OCI-LY7 (cell line): ENCODE measurements at places on chromosomes 2 and 18.

GRCh38 chr2:216837740-216838139 lies 22.1 kb downstream of the TNP1 start:
- DNase-seq: no peak

GRCh38 chr18:10953672-10954071 lies 195.7 kb downstream of the PIEZO2 start:
- DNase-seq: peak; percentile 91

DNA sequence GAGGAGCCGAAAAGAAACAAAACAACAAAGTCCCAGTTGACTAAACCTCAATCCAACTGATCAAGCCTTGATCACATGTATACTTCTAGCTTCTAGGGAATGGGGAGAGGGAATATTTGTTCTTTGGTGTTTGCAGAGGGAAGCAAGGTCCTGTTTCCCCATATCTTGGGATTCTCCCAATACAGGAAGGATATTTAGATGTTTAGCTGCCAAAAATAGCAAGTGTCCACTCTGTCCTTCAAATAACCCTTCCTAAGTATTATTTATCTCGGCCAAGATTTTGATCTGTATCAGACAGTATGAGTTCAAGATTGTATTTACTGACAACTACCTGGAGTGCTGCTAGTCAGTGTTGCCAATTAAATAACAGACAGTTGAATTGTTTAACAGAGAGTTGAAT lies 55.5 kb downstream of the TBR1 start:
- DNase-seq: no peak

DNA sequence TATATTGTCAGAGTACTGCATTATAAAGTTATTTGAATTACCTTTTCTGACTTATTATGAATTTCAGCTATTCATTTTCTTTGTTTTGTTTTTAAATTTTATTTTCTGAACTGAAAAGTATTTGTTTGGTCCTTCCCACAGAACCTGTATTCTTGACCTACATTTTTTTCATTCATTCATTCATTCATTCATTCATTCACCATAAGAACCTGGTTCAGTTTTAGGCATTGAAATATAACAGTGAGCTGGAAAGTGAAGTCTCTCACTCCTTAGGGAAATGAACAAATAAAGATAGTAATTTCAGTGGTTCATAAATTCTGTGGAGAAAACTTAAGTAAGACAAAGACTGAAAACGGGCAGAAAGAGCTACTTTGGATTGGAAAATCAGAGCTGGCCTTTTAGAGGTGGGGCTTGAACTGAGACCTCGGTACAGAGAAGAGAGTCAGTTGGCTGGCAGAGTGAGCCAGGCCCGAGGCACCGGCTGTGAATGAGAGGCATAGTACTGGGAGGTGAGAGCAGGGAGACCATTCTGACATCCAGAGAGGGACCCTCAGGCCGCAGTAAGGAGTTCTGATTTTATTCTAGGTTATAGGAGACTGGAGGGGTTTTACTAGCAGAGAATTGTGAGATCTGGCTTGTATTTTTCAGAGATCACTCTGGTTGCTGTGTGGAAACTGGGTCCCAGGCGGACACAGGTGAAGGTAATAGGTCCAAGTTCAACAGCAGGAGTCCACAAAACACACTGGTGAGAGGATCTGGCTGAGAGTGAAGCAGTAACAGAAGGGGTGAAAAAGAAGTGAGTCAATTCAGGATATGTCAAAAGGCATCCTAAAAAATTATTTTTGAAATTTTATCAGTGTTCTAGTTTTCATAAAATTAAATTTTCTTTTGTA lies 75.8 kb upstream of the FN1 start:
- DNase-seq: no peak

GRCh38 chr2:176096986-176097819 lies 2.4 kb upstream of the HOXD12 start:
- DNase-seq: peak; percentile 77

GRCh38 chr2:69095305-69095704 lies 82.3 kb downstream of the ANTXR1 start:
- no peak for DNase-seq

GRCh38 chr2:144225076-144225475 lies 294.8 kb downstream of the ZEB2 start:
- DNase-seq: no peak

DNA sequence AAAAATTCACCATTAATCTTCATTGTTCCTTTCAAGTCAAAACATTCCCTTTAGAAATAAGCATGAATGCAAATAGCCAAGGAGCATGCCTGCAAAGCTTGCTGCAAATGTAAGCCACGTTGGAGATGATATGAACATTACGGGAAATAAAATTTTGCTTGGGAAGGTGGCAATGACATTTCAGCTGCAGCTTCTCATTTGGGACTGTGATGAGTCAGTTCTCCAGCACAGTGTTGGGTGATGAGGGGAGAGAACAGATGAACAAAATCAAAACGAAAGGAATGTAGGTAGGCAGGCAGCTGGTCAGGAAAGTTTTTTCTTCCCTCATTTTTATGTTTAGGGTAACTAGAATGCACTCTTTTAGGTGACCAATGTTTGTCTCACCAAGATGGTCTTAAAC lies 65.3 kb upstream of the CHRNA1 start:
- no peak for DNase-seq

DNA sequence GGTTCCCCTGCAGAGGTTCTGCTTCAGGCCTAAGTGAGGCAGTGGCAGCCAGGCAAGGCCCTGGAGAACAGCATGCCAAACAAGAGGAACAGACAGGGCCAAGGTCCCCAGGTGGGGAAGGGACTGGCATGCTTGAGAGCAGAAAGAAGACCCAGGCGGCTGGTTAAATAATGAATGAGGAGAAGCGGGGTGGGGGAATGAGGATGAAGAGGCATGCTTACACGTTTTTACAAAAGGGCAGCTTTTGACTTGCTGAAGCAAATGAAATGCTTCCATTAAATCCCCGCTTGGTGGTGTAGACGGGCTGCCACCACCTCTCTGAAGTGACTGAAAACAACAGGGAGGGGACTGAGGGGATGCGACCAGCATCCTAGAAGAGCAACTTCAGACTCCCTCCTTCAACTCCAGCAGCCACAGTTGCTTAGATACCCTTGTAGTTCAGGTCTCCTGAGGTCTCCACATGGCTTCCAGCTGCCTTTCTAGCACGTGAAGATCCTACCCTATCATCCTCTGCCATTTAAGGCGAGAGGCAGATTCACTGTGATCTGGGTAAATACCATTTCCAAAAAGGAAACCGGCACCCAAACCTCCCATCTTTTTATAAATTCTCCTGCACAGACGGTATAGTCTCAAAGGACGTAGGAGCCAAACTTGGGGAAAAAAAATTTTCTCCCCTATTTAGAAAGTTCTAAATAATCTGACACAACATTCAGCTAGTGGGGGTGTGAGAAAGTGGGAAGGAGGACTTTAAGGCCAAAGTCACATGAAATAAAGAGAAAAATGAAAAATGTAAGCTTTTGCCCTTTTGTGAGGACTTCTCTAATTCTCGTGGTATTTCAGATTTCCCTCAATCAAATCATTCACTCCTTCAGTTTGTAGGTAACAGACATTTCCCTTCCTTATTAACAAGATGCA lies 65.6 kb downstream of the CACNB4 start:
- DNase-seq: no peak

GRCh38 chr2:180240774-180241173 lies 233.7 kb upstream of the CWC22 start:
- peak; percentile 5 for DNase-seq

DNA sequence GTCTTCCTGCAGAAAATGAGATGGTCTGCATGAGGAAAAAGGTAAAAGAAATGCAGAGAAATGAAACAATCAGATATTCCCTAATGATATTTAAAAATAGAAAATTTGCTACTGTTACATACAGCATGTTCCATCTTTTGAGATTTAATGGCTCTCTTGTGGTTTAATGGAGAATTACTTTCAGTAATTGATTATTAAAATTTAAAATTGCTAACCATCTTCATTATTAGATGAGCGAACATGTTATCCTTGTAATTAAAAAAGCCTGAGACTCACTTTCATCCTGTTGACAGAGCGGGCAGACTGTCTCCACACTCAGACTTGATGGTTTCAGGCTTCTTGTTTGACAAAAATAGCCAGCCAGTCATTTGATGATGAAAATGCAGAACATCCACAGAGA lies 171.0 kb downstream of the GRB14 start:
- DNase-seq: no peak

DNA sequence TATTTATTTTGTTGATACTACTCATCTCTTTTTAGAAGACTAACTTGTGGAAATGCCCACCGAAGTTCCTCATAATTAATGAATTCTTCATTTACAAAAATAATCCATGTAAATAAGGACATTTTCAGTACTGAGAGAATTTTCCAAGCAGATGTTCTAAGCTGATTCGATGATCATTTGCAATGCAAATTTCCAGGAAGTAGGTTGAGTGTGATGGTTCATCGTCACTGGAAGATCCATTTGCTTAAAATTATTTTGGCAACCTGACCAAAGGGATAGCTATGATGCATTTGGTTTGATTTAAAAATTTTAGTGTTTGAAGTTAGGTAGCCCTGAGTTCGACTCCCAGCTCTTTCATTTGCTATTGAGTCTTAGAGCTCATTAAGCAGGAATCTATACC lies 257.3 kb upstream of the RASGRP3 start:
- DNase-seq: no peak

GRCh38 chr2:5978131-5978751 lies 286.1 kb downstream of the SOX11 start:
- DNase-seq: no peak

DNA sequence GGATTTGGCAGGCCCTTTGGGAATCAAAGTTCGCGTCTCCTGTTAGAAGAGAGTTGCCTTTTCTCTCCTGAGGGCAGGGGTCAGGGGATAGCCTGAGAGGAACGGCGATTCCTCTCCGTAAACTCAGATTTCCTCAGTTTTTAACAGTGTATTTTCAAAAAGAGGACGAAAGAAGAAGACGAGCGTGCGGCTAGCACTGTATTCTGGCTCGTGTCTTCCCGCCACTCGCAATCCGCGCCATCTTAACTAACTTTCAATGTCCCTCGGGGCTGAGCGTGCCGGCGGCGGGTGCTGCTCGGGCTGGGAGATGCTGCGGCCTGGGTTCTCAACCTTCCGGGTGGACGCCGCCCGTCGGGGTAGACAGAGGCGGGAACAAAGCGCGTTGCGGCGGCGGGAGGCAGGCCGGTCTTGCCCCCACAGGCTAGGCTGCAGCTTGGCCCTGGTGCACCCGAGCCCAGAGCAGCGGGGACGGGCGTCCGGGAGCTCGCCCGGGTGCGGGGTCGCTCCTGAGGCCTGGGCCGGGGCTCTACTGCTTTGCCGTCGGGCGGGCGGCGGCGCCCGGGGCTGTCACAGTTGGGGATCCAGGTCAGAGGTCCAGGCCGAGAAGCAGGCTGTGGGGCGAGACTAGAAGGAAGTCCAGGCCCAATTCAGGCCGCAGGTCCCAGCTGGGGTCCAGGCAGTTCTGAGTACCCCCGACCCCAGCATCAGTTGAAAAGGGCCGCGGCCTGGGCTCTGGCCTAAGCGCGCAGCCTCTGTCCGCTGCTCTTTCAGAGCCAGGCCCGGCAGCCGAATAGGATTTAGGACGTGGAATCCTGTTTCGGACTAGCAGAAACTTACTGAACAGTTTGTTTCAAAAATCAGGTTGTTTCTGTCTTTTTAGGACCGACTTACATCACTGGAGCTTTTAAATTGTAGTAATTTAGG lies 11.8 kb downstream of the TBR1 start:
- DNase-seq: no peak

GRCh38 chr2:47403609-47404193 lies 745 bp downstream of the MSH2 start:
- no peak for DNase-seq

DNA sequence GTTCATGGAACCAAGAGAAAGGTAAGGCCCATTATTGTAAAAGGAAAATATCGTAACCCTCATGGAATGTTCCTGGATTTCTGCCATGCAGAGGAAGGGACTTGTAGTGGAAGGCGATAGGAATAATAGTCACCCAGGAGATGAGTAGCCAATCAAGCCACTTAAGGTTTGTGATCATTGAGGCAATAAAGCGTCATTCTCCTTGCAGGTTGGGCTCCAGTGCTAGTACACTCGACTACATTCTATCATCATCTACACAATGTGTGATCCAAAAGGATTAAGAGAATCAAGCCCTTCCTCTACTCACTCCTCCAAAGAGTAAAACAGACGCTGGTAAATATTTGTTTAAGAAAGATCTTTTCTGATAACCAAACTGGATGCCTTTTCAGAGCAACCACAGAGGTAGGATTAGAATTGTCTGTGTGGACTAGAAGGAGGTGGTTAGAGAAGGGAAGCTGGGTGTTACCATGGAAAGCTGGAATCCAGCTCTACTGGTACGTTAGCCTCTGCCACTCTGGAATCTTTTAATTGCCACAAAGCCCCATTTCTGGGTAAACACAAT lies 245.7 kb downstream of the IKZF2 start:
- DNase-seq: no peak

DNA sequence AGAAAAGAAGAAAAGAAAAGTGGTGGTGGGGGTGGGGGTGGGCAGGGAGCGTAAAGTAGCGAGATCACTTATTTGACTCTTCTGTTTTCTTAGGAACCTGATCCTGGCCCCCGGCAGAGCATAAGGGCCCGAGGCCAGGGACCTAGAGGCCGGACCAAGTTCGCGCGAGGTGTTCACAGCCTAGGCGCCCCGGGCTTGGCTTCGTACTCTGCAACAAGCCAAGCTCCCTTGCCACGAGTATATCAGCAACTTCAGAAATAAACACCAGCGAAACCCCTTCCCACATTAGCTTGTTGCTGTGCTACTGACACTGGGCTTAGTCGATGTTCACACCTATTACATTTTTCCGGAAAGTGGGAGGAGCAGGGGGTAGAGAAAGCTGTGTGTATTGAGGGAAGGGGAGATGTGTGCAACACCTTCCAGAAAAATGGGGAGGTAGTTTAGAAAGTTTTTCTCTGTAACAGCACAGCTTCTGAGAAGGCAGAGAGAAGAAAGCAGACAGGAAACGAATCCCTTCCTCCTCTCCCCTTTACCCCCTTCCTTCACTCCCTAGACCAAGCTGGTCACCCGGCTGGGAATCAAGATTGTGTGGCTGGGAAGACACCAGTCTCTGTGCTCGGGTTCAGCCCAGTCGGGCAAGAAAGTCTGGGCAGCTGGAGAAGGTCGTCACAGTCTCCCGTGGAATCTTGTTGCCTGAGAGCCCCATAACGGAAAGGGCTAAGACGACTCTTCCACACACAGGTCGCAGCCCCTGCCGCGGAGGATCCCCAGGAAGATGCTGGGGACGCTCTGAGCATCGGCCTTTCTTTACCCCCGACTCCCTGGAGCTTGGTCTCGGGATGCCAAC lies 12.0 kb upstream of the SATB2 start:
- no peak for DNase-seq

GRCh38 chr18:26457611-26458353 lies 90.6 kb downstream of the KCTD1 start:
- no peak for DNase-seq

GRCh38 chr2:178177066-178177679 lies 17.1 kb upstream of the OSBPL6 start:
- no peak for DNase-seq
